Spinal cord (tissue), 10 donors: ENCODE measurements at places on chromosomes 11 and 22.
A peak's percentile ranks its signal among the peaks of the same experiment; 100 is the strongest.

DNA sequence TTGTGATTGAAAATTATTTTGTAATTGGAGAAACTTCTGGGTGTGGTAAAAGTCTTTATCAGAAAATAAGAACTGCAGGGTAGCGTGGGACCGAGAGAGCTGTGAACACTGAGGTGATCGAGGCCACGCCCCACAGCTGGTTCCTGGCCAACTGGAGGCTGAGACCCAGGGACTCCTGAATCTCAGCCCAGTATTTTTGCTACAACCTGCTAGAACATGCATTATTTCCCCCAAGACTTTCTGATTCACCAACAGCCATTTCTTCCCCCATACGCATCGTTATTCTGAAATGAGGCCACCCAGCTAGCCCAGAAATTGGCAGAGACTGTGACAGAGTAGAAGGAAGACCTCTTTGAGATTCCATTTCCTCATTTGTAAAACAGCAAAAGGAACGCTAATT lies 3.4 kb upstream of the FGF19 start:
- no peak for DNase-seq

DNA sequence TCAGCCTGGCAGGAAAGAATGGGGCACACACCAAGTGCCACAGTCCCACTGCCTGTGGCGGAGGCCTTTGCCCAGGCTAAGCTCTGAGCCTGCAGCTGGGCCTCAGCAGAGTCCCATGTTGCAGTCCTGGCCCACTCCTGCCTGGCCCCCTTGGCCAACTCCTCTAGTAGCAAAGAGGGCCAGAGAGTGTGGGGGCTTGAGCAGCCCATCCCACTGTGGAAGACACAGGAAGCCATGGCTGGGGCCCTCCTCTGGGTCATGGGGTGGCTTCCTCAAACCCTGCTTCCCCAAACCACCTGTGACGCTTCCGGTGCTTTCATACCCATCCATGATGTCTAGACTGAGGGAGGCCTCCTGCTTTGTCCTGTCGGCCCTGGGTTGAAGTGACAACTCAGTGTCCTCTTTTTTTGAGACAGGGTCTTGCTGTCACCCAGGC lies 5.8 kb downstream of the RPS19BP1 start:
- no peak for DNase-seq

DNA sequence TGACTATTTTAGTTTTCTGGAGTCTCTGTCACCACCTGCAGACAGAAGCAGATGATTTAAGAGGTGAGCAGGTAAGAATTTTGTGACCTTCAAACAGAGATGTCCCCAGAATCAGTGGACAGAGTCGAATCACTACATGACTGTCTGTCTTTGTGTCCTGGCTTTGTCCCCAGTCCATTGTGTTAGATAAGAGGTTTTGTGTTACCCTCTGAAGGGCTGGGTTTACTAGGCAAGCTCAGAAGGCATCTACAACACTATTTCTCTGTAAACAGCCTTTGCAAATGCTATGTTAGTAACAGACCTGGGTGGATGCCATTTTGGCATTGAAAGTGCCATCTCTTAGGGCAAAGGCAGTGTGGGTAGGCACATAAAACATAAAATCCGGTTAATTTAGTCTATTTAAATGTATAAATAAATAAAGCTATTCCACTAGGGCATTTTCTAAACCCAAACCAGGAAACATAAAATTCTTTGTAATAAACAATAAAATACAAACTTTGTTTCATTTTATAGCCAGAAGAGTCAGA lies 40.3 kb upstream of the CADM1 start:
- peak; percentile 38 for DNase-seq

GRCh38 chr11:19506816-19507486 lies 205.7 kb upstream of the NAV2 start:
- peak; percentile 78 for DNase-seq

- DNase-seq, result no peak
Measured at GRCh38 chr22:30222321-30222720, 24.2 kb downstream of the LIF start.

DNA sequence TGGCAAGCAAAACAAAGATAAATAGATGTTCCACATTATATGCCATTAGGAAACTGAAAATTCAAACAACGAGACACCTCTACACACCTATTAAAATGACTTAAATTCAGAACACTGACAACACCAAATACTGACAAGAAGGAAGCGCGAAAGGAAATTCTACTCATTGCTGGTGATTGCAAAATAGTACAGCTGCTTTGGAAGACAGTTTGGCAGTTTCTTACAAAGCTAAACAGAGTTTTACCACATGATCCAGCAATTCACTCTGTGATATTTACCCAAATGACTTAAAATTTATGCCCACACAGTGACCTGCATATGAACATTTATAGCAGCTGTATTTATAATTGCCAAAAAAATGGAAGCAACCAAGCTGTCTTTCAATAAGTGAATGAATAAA lies 232.6 kb downstream of the CASP12 start:
- no peak for DNase-seq

DNA sequence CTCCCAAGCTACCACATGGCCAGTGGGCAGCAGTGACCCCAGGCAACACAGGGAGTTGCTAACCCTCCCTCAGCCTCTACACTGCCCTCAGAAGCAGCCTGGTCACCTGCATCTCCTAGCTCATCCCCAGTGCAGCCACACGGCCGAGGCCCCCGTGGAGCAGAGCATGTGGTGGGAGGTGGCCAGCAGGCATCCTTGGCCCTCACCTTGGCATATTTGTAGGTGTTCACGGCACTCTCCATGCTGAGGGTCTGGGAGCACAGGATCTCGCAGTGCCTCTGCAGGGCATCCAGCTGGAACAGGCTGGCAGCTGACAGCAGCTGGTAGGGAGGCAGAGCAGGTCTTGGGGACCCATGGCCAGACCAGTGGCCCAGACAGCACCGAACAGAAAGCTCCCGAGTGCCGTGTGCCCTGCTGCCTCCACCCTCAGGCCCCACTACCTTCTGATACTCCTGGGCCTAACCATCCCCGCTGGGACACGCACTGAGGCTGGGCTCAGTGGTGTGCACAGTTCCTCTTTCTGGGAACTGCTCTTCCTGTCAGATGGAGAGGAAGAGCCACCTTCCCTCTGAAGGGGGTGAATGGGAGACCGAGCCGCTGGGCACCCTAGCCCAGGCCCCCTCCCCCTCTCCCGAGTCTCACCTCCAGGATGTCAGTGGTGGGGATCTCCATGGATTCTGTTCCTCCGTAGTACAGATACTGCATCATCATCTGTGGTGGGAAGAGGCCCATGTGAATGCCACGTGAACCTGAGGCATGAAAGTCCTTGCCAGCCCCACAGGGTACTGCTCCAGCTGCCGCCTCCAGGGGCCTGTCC lies 48.8 kb downstream of the NAT10 start:
- DNase-seq, result no peak

- DNase-seq, result no peak
Measured at GRCh38 chr11:8095371-8095770, 14.4 kb downstream of the TUB start.

DNA sequence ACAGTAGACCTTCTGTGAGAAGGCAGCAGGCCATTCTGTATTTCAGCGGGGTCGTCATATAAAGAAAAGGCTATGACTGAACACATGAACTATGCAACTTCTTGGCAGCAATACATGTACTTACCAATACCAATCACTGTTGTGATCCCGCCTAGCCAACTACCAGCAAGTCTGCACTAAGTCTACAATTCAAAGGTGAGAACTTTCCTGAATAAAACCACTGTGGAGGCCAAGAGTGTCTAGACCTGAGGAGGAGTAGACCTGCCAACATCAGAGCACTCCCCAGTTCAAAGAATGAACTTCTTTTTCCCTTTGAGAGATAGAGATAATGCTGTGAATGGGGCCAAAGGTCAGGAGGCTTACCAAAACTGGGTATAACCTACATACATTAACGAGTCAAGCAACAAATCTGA lies 108.2 kb downstream of the SIK3 start:
- no peak for DNase-seq

GRCh38 chr22:26998129-26998528 lies 340.7 kb downstream of the MIAT start:
- DNase-seq, result no peak
